Endothelial cell of umbilical vein (primary cell): ENCODE measurements at places on chromosomes 3 and 15.
A peak's percentile ranks its signal among the peaks of the same experiment; 100 is the strongest.

GRCh38 chr15:95091444-95091843 lies 860.1 kb downstream of the MCTP2 start:
- no peak for DNase-seq

DNA sequence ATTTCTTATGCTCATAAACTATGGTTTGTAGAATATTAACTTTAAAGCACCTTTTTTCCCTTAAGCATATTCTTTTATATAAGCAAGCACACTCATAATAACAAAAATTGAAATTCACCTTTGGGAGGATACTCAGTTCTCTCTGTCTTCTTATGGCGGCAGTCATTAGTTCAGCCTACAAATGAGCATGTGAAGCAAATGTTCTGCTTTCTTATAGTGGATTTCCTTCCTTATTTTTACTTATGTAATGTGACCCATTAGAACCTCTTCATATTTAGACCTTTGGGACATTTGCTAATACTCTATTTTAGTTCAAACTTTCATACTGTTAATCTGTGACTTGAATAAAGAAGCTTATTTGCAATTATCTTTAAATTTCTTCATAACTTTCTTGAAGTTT lies at the start of gene P2RY13:
Gene P2RY13 (minus strand): TSS at position 187 of the 400 bp plus-strand sequence. CDS start 21 bp downstream, at position 166.
- no peak for DNase-seq

DNA sequence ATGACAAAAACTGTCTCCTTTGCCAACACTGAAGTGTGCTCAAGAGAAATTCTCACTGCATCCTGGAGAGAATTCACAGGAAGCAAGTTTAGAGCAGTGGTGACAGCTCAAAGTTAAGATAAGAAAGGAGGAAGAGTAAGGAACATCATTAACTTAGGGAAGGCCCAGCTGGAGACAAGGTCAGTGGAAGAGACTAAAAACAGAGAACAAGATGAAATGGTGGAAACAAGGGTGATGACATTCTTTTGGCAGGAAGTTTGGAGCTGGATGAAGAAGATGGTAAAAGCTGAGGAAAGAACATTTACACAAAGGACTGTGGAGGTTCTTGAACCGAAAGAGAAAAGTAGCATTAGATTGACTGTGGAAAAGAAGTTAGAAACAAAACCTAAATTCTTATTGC lies 6.7 kb upstream of the SUCLG2 start:
- no peak for DNase-seq

DNA sequence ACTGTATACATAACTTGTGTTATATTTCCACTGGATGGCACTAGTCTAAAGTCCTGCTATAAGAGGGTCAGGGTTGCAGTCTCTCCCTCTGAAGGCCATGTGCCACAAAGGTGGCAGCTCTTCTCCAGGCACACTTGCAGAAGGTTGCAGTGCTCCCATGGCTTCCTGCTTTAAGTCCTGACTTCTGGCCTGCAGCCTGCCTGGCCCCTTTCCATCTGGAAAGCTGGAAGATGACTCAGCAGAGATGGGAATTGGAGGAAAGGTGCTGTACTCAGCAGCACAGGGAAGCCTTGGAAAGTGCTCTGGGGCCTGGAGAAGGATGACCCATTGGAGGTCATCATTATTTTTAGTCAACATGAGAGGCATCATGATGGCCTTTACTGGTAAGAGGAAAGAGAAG lies 40.9 kb upstream of the MRPL3 start:
- DNase-seq, result peak; percentile 82

- DNase-seq, result no peak
These were observed 199.7 kb downstream of the AKAP13 start for GRCh38 chr15:85579957-85580694.

- no peak for DNase-seq
These were observed 172.2 kb downstream of the PPM1L start for GRCh38 chr3:160928183-160928726.

- no peak for DNase-seq
These were observed 92.9 kb upstream of the CADPS start for GRCh38 chr3:62968128-62968527.

DNA sequence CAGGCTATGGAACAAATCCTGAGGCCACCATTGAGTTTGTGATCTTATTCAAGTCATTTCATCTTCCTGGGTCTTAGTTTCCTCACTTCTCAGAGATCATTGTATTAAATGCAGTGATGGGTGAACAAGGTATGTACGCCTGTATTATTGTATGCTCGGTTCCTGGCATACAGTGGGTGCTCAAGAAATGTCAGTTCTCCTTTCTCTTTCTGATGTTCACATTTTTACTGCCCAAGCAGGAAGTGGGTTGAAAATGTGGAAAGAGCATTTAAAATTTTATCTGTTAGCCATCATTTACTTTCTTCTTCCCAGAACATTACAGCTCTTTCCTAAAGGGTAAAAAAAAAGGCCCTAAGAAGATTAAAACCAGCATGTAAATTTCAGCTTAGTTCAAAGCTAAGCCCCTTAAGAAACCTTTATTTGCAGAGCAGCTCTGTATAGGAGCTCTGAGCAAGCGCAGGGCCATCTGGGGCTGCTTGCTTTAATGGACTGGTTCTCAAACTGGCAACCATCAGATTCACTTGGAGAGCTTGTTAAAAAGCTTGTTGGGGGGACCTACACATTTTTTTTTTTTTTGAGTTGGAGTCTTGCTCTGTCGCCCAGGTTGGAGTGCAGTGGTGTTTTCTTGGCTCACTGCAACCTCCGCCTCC lies 179.4 kb downstream of the CHST2 start:
- DNase-seq, result no peak

GRCh38 chr3:46981932-46982471 lies 2.5 kb downstream of the NBEAL2 start:
- peak; percentile 28 for DNase-seq

DNA sequence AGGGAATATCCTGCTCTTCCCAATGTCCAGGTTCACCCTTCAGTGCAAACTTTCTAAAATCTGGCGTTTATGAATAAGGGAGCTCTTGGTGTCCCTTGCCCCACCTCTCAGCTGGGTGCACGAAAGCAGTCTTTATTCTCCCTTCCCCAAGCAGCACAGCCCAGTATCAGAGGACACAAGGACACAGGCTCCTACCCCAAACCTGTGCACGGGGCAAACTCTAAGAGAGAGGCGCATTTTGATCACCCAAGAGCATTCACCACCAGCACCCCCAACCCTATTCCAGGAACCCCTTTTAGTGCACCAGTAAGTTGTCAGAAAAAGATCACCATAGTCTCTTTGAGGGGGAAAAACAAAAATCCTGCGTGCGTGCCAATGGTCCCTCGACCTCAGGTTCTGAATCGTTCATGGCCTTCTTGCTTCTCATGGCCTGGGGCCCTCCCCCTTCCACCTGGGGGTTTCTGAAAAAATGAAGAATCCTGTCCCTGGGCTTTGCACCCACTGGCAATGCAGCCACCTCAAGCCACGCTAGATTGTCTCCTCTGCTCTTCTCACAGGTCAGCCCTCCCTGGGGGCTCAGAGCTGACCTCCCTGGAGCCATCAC lies 78.9 kb downstream of the FAM174B start:
- DNase-seq, result no peak

DNA sequence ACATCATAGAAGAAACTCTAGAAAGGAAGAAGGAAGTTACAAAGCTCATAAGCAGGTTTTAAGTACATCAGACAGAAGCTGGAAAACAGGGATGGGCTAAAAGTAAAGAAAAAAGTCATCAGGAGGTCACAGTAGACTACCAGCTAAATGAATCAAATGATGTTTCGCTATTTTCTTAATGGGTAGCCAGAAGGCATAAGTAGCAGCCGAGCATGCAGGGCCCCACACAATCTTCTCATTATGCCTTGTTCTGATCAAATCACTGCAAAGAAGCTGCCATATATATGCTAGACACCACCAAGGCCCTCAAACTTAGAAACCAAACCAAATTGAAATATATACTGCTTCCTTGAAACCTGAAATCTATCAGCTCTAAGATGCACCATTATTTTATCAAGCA lies 349.1 kb downstream of the ULK4 start:
- DNase-seq, result no peak

DNA sequence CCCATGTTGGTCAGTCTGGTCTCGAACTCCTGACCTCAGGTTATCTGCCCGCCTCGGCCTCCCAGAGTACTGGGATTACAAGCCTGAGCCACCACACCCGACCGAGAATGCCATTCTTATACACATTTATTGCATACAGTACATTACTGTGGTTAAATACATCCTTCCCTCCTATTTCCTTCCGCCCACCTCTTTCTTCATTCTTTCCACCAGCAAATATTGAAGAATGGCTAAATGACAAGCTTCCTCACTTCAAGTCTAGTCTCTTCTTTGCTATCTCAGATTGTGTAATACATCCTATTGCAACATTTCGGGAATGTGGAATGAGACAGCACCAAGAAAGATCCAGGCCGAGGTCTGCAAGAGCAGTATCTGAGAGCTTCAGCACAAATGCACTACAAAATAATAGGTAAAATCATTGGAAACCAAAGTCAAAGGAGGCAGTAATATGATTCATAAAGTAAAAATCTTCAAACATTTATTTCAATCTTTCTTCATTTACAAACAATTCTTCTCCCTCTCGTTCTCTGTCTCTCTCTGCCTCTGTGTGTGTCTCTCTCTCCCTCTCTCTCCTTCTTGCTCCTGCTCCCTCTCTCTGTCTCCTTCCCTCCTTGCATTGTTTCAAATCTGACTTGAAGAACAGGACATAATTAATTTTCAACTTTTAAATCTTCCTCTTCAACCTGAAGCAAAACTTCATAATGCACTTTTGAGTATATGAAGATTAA lies 94.7 kb upstream of the TGFBR2 start:
- DNase-seq, result peak; percentile 64

DNA sequence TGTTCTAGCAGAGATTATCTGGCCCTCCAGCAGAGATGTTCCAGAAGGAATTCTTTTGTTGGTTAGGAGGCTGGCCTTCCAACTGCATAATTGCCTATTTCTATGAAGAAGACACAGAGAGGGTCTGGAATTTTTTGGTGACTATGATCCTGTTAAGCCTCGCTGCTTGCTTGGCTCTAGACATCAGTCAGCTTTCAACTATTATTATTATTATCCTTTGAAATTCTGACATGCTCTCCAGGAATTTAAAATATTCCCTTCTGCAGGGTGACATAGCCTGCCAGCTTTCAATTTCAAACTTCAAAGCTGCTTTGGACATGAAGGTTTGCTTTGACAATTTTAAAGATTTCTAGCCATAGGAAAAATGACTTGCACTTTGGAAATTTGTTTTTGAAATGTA lies 26.3 kb upstream of the ZNF148 start:
- DNase-seq, result no peak

GRCh38 chr3:114846252-114846651 lies 300.8 kb downstream of the ZBTB20 start:
- no peak for DNase-seq

DNA sequence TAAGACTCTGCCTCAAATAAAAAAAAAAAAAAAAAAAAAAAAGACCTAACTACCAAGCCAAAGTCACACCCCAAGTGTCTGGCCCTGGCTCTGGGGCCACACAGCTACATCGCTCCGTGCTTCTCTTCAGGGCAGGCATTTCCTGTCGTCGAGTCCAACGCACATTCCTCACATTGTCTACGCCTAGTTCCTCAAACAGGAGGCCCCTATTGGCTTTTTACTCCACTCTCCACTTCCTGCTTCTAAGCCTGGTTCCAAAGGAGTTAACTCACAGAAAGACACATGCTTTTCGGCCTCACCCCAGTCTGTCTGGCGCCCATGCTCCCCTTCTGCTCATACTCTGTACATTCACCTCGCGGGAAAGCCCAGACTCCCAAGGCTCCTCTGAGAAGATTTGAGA lies 28.8 kb downstream of the KNG1 start:
- peak; percentile 53 for DNase-seq

- DNase-seq, result peak; percentile 4
These were observed 65.5 kb upstream of the NPHP3 start for GRCh38 chr3:132787616-132788300.

GRCh38 chr3:157526036-157526435 lies 22.8 kb upstream of the VEPH1 start:
- DNase-seq, result no peak

DNA sequence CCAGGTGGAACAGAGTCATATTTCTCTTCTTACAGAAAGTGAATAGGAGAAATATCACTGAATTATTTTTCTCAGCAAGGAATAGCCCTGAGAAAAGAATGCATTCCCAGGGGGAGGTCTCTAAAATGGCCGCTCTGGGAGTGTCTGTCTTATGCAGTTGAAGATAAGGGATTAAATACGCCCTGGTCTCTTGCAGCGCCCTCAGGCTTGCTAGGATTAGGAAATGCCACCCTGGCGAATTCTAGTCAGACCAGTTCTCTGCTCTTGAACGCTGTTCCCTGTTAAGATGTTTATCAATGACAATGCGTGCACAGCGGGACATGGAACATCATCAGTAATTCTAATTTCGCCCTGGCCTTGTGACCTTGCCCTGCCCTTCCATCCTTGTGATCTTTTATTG lies 949.0 kb upstream of the SEMA6D start:
- DNase-seq, result no peak

- DNase-seq, result no peak
These were observed 121.9 kb upstream of the STAC start for GRCh38 chr3:36258421-36258820.

- no peak for DNase-seq
These were observed 246.6 kb upstream of the KCNMB2 start for GRCh38 chr3:178289544-178290160.

DNA sequence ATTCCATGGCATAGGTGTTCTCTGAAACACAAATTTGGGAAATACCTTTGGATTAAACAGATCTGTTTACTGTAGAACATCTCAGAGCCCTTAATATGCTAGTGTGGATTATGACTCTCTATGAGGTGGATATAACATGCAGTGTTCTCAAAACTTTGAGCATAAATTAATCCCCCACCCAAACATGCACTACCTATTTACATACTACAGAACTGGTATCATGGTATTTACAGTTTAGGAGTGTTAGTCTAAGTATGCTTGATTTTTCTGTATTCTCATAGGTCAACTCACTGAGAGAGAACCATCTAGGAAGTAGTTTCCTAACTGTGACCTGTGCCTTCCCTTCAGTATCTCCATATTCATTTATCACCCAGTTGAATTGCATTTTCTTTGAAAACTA lies 30.9 kb upstream of the ZNF609 start:
- no peak for DNase-seq

DNA sequence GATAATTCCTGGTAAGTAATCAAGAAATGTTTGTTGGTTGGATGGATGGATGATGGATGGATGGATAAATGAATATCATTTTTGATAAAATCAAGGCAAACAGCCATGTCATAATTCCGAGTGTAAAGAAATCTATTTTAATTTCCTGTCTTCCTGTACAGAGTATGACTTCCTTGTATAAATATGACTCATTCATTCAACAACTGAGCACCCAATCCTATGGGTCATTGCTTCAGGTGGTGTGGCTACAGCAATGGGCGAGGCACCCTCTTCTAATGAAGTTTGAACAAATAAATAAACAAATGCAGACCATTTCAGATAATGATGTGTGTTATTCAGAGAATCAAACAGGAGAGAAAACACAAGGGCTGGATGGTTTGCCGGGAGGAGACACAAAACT lies 198.7 kb downstream of the TNIK start:
- peak; percentile 63 for DNase-seq

GRCh38 chr3:23202203-23202920 lies 765 bp upstream of the UBE2E2 start:
- DNase-seq, result peak; percentile 46

- no peak for DNase-seq
These were observed 270.8 kb upstream of the TOPAZ1 start for GRCh38 chr3:43970920-43971319.
